ENCODE measurements at places on chromosomes 3 and 15.

DNA sequence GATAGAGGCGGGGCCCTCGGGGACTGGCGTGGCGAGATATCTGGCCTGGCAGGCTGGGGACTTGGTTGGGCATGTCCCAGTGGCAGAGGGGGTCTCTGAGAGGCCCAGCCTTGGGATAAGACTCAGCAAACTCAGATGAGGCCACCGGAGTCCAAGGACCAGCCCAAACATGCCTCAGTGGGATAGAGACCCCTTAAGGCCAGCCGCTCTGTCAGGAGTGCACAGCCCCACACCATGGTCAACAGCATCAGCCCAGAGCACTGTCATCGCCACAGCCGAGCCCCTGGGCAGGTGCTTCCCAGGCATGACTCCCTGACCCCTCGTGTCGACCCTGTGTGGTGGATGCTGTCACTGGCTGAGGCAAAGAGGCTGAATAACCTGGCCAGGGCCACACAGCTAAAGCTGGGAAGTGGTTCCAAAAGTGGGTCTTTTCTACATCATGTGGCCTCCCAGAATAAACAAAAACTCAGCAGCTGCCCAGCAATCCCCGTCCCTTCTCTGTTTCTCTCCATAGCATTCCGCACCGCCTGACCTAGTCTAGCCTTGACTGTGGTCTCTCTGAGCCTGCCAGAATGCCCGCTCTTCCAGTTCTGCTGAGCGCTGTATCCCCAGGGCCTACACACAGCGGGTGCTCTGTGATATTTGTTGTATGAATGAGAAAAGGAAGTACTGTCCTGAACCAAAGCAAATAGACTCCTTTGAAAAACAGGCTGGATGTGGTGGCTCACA lies 15.1 kb downstream of the CTSH start:
- no peak for DNase-seq

DNA sequence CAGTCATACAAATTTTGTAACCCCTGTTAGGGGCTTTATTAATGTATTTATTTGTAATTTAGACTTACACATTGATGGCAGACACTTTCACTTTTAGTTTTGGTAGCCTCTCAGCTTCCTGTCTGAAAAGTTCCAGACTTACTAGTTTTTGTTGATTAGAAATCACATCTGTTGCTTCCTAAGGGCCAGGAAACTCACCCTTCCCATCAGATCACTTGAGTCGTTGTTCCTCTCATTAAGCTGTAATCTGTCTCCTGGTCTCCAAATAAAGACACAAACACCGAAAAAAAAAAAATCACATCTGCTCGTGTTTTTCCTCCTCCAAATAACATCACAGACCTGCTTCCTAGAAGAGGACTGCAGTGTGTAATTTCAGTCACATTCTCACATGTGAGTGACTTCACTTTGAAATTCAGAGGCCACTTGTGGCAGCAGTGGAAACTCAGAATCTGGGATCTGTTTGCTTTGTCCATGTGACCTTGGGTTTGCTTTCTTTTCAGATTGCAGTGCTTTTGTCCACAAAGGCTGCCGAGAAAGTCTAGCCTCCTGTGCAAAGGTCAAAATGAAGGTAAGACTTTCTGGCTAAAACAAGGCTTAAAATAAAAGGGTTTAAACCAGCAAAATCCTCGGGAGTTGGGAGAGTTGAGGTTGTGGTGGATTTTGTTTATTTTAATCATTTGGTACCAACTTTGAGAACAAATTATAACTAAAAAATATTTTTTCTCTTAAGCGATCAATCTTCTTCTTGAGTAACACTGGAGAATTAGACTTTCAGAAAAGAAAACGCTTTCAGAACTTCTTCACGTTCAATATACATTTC lies 87.0 kb downstream of the KLHL25 start:
- DNase-seq: no peak

GRCh38 chr3:197494366-197495058 lies 61.3 kb downstream of the BDH1 start:
- DNase-seq: no peak

DNA sequence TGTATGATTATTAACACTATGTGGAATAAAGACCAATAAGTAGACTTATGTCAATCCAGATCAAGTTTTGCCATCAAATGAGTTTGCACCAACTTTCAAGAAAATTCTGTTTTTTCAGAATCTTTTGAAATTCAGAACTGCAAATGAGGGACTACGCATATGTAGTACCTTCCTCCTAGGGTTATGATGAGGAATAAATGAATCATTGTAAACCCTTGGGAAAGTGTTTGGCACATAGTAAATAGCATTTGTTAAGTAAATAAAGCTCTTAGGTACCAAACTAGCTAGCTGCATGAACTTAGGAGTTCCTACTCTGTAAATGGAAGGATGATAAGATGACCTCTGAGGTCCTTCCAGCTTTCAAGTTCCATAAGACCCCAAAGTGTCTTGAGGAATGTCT lies 242.6 kb upstream of the SETMAR start:
- DNase-seq: no peak

DNA sequence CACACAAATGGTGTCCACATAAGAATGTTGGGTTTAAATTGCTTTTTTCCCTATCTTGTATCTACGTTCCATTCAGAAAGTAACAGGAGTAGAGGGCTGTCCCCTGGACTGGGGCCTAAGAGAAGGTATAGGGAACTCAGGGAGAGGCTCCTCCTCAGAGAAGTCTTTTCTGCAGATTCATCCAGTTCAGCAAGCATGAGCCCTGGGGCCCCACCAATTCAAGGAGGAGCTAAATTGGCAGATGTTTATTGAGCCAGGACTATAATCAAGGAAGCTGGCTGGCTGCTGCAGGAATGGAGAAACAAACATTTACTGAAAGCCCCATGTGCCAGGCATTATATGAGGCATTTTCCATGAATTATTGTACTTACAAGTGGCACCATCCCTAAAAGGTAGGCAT lies 22.1 kb upstream of the LARS2 start:
- no peak for DNase-seq

GRCh38 chr3:72109327-72110259 lies 324.6 kb upstream of the PROK2 start:
- no peak for DNase-seq

DNA sequence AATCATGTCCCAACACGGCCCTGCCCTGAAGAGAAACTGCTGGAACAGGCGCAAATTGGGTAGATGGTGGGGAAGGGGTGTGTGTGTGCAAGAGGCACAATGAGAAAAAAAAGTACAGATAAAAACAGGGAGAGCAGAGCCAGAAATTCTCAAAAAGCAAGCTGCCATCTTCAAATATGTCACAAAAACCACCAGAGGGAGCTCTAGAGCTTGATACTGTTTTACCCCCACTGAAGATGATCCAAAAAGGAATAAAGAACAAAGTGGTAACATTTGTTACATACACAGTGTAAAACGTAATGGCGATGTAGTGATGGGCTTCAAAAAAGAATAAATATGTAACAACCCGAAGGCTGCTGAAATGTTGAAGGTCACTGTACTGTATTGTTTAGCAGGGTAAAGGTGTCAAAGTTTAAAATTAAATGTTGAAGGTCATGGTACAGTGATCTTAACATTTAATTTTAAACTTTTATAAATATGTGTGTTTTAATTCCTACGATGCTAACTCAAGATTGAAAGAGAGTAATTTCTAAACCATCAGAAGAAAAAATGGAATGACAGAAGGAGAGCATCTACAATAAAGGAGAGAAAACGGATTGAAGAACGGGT lies 6.0 kb downstream of the SNRPA1 start:
- no peak for DNase-seq

- DNase-seq: no peak
Measured at GRCh38 chr3:4147556-4148118, 155.5 kb upstream of the SETMAR start.

DNA sequence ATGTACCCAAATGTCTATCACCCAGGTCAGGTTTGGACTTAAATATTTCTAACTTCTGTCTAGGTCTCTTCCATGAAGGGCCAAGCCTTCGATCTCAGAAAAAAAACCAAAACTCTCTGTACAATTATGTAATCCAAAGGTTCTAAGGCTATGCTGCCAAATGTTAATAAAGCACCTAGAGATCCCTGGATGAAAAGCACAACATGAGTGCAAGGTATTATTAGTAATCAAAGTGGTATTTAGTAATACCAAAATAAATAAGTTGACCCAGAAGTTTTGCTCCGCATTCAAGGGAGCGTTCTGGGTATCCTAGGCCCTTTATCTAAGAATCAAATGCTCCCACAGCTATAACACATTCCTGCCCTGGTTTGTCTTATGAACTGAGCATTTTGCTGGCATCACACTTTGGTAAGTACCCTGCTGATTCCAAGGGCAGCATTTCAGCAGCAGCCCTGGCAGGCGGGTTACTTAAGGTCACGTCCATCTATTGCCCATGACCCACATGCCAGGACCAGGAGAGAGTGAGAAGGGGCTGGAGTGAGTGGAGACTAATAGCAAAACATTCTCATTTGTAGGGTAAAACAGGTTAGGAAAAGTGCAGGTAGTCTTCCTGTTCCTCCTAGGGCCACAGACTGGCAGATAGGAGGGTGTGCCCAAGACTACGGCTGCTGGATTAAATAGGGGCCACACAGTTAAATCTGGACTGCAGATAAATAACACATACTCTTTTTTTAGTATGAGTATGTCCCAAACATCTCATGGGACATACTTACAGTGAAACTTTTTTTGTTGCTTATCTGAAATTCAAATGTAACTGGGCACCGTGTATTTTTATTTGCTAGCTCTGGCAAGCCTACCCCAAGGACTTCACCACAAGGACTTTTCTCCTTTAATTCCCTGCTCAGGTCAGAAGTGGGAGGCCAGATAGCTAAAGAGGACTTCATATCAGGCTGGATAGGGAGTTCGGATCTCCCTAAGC lies 76.0 kb upstream of the SNRK start:
- DNase-seq: no peak

DNA sequence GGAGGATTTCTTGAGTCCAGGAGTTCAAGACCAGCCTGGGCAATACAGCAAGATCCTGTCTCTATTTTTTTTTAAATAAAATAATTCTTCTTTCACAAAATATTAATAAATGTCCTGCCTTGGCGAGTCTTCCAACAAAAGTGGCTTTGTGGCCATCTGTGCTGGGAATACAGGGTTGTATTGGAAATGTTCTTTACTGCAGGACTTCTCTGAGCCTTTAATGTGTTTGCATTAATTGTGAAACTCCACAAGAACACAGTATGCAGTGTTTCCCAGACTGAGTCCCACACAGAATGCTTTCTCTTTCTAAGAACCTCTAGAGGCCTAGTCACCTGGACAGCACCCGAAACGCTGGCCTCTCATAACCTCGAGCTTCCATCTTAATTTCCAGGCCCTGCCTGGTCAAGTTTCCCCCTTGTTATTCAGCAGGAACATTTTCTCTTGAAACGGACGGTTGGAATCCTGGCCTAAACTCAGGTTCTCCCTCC lies 85.4 kb upstream of the ARRDC4 start:
- DNase-seq: no peak

GRCh38 chr3:187044206-187044605 lies 95.1 kb downstream of the RPL39L start:
- DNase-seq: no peak

GRCh38 chr3:127172211-127172610 lies 20.7 kb upstream of the PRR23E start:
- no peak for DNase-seq

DNA sequence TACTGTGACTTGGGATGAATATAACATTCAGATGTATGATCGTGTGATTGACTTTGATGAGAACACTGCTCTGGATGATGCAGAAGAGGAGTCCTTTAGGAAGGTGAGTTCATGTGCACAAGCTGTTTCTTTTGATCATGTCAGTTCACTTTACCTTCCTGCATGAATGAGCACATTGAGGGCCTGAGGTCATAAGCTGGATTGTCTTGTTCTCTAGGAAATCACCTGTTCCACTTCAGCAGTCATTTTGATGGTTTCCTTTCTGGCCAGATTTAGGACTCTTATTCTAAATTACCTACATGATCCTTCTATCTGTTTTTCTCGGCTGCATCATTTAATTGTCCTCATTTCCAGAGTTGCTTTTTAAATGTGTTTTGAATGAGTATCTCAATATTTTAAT lies 4.1 kb downstream of the RCN2 start:
- DNase-seq: no peak

DNA sequence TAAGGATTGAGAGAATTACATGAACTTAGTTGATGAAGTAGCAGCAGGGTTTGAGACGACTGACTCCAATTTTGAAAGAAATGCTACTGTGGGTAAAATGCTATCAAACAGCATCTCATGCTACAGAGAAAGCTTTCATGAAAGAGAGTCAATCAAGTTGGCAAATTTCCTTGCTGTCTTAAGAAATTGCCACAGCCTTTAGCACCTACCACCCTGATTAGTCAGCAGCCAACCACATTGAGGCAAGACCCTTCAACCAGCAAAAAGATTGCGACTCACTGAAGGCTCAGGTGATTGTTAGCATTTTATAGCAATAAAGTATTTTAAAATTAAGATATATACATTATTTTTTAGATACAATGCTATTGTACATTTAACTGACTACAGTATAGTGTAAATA lies 80.9 kb downstream of the RAP2B start:
- DNase-seq: no peak

DNA sequence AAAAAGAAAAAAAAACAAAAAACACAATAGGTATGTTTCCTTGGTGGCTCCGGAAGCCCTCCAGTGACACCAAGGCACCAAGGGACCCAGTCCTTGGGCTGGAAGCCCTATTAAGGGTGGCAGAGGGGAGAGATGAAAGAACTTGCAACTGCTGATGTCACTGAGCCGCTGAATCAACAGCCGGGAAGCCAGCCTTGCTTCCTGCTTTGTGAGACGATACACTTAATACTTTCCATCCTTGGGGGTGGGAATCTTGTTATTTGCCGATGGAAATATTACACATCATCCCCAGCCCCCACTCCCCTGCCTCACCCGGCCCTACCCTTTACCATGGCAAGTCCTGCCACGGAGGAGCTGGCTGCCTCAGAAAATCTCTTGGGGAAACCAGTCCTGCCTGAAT lies 5.6 kb upstream of the ISLR2 start:
- DNase-seq: no peak

DNA sequence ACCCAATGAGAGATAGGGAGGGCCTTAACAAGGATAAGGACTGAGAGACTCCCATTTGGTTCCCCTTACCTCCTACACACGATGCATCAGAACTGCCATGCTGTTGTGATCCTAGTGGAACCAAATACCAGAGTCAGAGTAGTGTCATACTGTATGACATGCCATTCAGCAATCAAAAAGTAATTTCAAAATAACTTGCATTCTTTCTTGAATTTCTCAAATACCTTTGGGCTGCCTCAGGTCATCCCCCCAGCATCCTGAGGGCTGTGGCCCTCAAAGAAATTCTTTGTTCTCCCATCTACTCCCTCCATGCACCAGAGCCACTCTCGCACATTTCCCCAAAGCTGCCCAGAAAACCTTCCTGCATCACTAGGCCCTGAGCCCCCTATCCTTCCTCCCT lies 68.9 kb upstream of the PPP2R3A start:
- DNase-seq: no peak

DNA sequence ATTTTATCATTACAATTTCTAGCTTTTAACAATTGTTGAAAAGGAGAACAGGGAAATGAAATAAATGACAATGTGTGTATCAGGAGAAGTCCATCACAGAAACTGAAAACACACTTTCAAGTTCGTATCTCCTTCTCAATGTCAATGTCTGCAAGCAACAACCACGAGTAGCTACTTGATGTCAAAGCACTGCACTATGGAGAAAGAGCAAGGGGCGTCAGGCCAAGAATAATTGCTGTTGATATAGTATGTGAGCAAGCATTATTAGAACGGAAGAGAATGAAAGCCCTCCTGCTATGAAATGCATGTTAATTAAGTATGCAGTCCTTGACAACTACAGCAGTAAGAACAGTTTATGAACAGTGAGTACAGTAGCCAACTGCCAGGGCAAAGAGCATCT lies 1250.1 kb downstream of the ZPLD1 start:
- no peak for DNase-seq
